ENCODE measurements at places on chromosomes 12 and 14.

GRCh38 chr14:75909630-75910029 is 72.2 kb downstream of the TGFB3 start:
- no peak for DNase-seq

- DNase-seq = no peak
Measured at GRCh38 chr12:49190974-49191373, 2.1 kb upstream of the TUBA1A start.

GRCh38 chr14:64082837-64083236 is 211.3 kb downstream of the ESR2 start:
- DNase-seq = no peak

- DNase-seq = no peak
Measured at GRCh38 chr12:88921890-88922532, 341.7 kb upstream of the KITLG start.

GRCh38 chr12:53098354-53098981 is 1.0 kb downstream of the IGFBP6 start:
- no peak for DNase-seq

GRCh38 chr12:128743916-128744315 is 79.8 kb downstream of the SLC15A4 start:
- DNase-seq = no peak

DNA sequence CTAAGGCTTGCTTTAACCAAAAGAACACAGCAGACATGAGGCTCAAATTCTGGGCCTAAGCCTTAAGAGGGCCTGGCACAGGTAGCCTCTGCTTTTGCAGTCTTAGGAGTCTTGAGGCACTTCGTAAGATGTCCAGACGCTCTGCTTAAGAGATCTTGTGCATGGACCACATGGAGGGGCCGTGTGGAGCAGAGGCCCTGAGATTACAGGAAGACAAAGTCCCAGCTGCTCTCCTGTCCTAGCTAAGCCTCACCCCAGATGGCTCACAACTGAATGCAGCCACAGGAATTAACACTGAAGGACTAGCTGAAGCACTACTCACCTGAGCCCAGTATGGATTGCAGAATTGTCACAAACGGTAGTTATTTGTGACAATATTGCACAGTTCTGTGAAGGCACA is 446.0 kb downstream of the PDZRN4 start:
- no peak for DNase-seq

DNA sequence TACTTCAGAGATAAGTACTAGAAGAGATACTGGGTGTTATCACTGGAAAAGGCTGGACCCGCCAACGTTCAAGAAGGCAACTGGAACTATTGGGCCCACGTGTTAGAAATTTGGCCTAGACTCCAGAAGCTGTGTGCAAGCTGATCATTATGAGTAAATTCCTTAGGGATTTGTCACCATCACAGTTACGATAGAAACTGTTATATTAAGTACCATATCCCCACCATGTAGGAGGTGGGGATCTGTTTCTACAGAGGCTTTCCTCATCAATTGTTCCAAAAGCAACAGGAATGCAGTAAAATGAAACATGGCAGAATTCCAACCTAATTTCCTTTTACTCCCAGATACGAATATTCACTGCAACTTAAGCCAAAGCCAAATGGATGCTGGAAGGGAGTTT is 170.7 kb downstream of the NOVA1 start:
- no peak for DNase-seq

GRCh38 chr12:49332891-49333371 is 4.1 kb downstream of the C1QL4 start:
- peak; percentile 69 for DNase-seq

DNA sequence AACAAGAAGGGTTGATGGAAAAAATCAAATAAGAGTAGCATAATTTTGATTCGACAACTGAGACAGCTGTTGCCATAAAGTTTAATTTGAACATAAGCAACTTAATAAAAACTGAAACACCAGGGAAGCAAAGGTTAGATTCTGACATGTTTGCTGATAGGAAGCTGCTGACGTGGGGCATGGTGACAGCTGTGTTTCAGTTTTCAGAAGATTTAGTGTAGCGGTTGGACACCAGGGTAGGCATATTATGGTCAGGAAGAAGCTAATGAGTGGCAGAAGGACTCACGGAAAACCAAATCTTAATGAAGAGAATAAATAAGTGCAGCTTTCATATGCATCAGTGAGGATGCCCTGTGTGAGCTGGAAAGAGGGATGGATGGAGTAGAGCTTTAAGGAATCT is 336.7 kb upstream of the RPL10L start:
- no peak for DNase-seq

GRCh38 chr14:30608533-30609006 is 13.5 kb upstream of the SCFD1 start:
- no peak for DNase-seq

- DNase-seq = no peak
Measured at GRCh38 chr14:33972583-33973081, 21.8 kb upstream of the EGLN3 start.

- no peak for DNase-seq
Measured at GRCh38 chr14:20377171-20377570, 33.7 kb downstream of the PARP2 start.

- DNase-seq = no peak
Measured at GRCh38 chr14:59490756-59491155, 6.4 kb downstream of the JKAMP start.

- no peak for DNase-seq
Measured at GRCh38 chr14:54354096-54354495, 42.7 kb upstream of the CDKN3 start.

DNA sequence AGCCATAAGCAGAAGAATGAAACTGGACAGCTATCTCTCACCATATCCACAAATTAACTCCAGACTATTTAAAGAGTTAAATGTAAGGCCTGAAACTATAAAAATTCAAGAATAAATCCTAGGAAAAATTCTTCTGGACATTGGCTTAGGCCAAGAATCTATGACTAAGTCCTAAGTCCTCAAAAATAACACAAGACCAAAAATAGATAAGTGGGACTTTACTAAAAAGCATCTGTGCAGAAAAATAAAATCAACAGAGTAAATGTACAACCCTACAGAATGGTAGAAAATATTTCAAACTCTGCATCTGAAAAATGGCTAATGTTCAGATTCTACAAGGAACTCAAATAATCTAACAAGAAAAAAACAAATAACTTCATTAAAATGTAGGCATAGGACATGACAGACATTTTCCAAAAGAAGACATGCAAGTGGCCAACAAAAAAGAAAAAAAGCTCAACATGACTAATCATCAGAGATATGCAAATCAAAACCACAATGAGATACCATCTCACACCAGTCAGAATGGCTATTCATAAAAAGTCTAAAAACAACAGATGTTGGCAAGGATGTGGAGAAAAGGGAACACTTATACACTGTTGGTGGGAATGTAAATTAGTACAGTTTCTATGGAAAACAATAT is 61.0 kb upstream of the PPFIA2 start:
- no peak for DNase-seq

- DNase-seq = no peak
Measured at GRCh38 chr12:15494329-15495046, 172.2 kb downstream of the PTPRO start.

DNA sequence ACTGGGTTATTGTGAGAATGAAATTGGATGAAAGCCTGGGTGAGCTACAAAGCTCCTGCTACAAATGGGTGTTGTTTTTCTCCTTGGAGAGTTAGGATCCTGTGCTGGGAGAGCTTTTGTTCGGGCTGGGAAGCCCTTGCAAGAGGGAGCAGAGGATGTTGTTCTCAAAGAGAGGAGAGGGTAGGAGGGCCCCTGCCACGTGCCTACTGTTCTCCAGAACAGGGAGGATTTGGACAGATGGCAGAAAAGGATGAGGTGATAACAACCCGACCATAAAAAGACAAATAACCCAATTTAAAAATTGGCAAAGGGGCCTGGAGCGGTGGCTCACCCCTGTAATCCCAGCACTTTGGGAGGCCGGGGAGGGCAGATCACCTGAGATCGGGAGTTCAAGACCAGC is 68.8 kb downstream of the GALNT16 start:
- DNase-seq = no peak

- DNase-seq = no peak
Measured at GRCh38 chr12:71949646-71950045, 11.0 kb downstream of the TPH2 start.

DNA sequence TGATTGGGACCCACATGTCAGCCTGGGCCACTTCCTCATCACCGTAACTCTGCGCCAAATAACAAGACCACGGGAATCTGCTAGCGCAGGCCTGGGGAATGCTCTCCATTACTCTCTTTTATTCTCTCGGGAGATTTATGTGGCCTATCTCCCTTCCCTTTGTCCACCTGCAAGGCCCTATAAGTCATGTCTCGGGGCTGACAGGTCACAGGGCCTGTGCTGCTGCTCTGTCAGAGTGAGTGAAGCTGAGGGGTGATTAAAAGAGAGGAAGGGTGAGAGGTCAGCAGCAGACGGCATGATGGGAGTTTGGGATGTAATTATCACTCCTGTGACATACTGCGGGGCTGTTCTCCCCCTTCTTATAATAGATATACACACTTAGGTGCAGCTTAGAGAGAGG is 26.2 kb upstream of the GPATCH2L start:
- no peak for DNase-seq

DNA sequence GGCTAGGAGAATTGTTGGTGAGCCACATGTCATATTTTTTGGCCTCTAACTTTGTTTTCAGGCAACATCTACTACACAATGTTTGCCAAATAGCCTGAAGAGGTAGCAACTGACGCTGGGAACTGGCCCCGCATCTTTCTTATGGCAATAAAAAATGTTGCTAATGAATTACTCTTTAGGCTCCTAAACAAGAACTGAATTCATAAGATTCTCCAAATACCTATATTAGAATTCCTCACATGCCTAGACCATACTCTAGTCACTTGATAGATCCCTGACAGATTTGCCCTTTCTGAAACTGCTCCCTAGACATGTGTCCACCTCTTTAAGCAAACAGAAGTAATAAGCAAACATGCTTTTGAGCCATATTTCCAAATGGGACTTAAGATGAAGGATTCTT is 209.0 kb upstream of the ATXN7L3B start:
- no peak for DNase-seq

- no peak for DNase-seq
Measured at GRCh38 chr14:80959496-80959895, 4.1 kb downstream of the TSHR start.

DNA sequence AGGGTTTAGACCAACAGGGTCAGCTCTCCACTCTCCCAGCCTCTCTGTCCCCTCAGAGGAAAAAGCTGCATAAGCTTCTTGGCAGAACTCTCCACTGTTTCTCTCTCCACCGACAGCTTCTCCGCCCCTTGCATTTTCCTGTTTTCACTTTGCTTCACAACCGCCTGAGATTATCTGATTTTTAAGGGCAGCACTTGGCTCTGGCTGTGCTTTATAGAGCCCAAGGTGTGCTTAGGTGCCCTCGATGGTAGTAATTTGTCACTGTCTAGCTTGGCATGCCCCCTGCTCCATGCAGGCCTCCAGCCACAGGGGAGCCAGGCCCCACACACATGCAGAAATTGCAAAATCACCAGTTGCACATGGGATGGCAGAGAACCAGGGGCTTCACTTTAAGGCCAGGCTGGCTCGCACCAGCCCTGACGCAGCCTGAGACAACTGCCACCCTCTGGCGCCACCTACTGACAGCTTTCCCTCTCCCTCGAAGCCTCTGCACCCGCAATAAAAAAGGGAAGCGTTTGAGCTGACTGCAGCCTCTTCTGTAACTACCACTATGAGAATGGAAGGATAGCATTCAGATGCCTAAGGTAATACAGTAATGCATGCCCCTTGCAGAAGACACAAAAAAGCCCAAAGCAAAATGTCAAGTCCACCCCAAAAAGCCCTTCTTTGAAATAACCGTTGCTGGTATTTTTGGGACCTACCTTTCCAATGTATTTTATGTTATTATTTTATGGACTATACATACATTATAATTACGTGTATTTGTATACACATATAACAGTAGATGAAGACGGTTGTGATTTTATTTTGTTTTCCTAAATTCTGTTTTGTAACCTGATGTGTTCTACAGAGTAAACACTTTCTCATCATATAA is 32.0 kb upstream of the RIMBP2 start:
- peak; percentile 59 for DNase-seq

GRCh38 chr12:107549651-107550480 is 135.7 kb upstream of the PWP1 start:
- DNase-seq = no peak

DNA sequence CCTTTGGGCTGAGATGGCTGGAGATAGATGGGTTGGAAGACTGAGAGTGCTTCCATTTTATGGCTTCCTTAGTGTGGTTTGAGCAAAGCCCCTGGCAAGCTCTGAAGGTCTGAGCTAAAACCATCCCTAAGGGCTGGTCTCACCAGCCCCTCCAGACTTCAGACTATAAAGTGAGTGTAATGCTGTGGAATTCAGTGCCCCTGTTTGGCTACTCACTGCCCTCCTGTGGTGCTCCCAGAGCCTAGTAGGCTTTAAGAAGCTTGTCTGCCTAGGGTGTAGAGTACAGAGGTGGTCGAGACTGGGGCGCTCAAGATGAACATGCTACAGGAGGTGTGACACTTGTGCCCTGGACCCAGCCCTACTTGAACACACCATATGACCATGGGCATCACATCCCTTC is 246.7 kb upstream of the FKBP4 start:
- DNase-seq = no peak

DNA sequence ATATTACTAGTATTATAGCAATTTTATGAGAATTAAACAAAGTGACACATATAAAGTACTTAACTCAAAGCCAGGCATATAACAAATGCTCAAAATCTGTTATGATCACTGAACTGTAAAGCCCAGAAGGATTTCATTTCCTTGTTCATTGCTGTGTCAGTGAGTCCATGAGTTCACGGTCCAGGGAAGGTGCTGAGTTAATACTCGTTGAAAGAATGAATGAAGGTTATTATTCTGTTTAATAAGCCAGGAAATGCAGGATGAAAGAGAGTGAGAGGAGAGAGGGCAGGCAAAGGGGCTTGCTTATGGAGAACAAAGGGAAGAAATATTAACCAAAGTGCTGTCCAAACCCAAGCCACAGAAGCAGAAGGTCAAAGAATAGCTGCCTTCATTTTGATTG is 40.2 kb upstream of the NT5DC3 start:
- DNase-seq = no peak

- no peak for DNase-seq
Measured at GRCh38 chr12:115583591-115583990, 693.9 kb downstream of the MED13L start.

GRCh38 chr12:110613071-110613770 is 708 bp upstream of the TCTN1 start:
- DNase-seq = no peak

- DNase-seq = peak; percentile 87
Measured at GRCh38 chr12:40107098-40107802, 1.4 kb upstream of the SLC2A13 start.

DNA sequence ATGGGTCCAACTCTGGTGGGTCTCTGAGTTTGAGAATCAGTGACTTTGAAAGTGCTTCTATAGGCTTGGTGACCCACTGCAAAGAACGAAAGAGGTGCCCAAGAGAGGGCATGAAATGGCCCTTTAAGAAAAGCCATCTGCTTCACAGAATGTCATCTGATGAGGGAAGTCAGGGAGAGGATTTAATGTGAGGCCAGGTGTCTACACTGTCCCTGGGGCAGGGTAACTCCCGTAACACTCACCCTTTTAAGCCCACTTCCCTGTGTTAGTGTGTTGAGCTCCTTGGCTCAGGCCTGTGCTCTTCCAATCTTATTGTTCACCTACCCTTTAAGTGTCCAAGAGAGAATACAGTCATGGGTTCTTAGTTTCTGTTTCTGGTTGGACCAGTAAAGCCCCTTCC is 16.4 kb upstream of the SRSF5 start:
- no peak for DNase-seq

- DNase-seq = no peak
Measured at GRCh38 chr12:66170606-66171005, 810 bp upstream of the TMBIM4 start.

- no peak for DNase-seq
Measured at GRCh38 chr12:93483151-93483807, 16.0 kb downstream of the MRPL42 start.
